DMS53 (cell line): ENCODE measurements at places on chromosomes 4 and X.

- DNase-seq, result peak; percentile 89
Measured at GRCh38 chrX:123881330-123881729, 21.5 kb downstream of the XIAP start.

GRCh38 chr4:133263104-133263503, 114.0 kb downstream of the PCDH10 start:
- no peak for DNase-seq

DNA sequence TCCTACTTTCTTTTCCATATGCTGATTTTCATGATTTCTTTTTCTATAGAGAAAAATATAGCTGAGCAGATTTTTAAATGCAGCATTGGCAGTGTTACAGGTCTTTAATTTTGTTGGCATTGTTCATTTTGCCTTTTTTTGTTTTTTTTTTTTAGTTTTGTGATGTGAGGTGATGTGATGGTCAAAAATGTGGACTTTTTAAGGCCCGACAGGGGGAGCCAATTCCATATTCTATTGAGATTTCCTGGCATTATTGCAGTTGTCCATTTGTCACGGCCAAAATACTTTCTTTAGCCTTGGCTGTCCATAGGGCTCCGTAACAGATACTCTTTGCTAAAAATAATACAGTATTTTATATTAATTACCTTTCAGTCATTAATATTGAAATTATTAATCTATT, 47.8 kb downstream of the SLIT2 start:
- DNase-seq, result peak; percentile 75

- DNase-seq, result no peak
Measured at GRCh38 chrX:97691901-97692455, 808.3 kb downstream of the RPA4 start.

GRCh38 chr4:5890063-5890727, 2.7 kb downstream of the CRMP1 start:
- peak; percentile 97 for DNase-seq

GRCh38 chrX:17788956-17789562, 51.8 kb downstream of the SCML1 start:
- DNase-seq, result no peak

GRCh38 chr4:68883870-68884269, 67.7 kb downstream of the UGT2A3 start:
- DNase-seq, result no peak

DNA sequence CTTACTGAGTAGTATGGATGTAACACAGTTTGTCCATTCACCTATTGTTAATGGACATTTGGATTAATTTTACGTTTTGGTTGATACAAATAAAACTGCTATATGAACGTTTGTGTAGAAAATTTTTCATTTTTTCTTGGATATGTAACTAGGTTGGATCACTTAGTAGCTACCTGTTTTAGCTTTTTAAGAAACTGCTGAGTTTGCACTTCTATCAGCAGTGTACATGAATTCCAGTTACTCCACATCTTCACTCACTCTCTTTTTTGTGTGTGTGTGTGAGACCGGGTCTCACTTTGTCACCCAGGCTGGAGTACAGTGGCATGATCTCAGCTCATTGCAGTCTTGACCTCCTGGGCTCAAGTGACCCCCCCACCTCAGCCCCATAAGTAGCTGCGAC, 15.4 kb downstream of the LARP1B start:
- no peak for DNase-seq

DNA sequence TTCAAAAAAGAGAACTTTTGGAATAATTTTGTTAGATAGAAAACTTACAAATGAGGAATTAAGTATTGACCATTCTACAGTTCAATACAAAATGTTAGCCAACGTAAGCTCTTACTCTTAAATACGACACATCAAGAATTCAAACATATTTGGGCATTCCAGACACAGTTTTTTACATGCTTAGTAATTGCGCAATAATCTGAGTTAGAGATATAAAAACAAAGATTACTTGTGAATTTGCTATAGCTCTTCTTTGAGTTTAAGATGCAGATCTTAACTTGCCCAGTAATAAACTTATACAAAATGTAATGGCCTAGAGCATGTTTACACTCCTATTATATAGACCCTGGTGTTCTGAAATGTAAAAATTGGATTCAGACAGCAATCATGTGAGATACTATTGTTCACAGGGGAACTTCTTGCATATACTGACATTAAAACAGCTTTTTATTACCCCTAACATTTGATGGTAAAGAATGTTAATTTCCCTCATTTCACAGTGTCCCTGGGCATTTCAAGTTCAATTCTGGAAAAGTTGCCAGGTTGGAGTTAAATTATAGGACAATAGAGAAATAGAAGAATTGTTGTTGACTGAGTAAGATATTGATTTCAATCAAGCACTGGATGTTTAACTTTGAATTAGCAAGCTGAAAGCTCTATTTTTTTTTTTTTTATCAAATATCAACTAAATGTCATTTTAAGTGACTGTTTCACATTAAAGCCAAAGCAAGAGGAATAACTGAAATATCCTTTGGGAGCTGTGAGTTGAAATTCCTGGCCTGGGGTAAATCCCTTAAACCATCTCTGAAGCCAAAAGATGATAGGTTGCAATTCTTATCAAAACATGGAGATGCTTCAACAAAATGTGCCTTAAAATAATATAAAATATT, 910 bp downstream of the HPGDS start:
- DNase-seq, result no peak

DNA sequence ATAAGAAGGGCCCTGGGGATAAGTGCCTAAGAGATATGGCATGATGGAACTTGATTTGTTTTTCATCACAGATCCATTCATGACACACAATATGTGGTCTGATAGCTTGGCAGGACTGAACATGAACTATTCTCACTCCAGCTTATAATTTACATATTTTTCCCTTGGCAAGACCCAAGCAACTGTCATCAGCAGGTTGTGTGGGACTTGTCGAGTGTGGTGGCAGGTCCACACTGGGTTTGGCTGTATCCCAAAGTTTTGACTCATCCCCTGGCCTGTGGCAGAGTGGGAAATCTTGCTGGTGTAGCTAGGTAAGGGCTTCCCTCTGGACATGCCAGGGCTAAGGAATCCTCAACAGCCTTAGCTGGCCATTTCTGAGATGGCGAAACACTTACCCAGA, 81.0 kb upstream of the STIM2 start:
- DNase-seq, result no peak

GRCh38 chr4:98658287-98659105, at the start of gene TSPAN5:
TSPAN5 (minus strand) TSS chr4:98658611.
- peak; percentile 87 for DNase-seq

GRCh38 chr4:82777857-82778525, 20.6 kb downstream of the SCD5 start:
- no peak for DNase-seq

DNA sequence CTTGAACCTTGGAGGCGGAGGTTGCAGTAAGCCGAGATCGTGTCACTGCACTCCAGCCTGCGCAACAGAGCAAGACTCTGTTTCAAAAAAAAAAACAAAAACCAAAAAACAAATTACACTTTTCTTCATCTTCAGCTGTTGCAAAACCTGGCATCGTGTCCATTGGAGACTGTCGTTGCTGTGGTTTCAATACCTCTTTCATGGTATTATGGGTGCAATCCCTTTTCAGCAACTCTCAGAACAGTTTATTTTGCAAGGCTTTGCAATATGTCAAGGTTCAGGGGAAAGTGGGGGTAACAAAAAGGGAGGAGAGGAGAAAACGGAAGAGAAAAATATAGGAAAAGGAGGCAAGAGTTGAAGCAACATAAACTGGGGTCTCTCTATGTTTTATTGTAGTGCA, 40.8 kb downstream of the ARSD start:
- no peak for DNase-seq

DNA sequence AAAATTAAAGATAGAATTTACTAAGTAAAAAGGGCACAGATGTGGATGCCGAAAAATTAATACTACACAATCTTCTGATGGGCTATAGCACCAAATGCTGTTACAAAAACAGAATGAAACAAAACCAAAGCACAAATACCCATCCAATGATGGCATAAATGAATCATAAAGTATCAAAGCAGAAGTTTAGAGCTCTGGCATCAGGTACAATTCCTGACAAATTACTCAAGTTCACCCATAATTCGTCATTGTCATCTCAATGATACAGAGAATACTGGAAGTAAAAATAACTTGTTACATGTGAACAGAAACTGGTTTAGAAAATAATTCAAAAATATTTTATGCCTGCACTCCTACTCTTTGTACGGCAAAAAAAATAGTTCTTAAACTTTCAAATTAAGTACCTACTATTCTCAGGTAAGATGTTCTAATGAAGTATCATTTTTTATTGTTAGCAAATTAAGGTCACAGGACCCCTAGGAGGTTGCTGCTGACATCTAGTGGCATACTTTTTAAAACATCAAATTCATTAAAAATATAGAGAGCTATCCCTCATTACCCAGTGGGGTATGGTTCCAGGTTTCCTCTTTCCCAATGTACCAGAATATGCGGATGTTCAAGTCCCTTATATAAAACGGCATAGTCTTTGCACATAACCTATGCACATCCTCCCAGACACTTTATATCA, 126.1 kb downstream of the INPP4B start:
- peak; percentile 70 for DNase-seq

GRCh38 chr4:113314426-113314825, 265.0 kb downstream of the ANK2 start:
- DNase-seq, result no peak

DNA sequence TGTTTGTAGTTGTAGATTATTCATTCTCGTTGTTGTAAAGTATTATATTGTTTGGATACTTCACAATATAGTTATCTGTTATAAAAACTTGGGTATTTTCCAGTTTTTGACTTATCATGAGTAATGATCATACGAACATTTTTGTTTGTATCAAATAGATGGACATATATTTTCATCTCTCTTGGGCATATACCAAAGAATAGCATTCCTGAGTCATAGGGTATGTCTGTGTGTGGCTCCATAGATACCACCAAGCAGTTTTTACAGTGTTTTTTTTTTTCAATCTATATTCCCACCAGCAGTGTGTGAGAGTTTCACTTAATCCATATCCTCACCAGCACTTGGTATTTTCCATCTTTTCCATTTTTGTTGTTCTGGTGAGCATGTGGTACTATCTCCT, 89.7 kb upstream of the RAB40AL start:
- no peak for DNase-seq

DNA sequence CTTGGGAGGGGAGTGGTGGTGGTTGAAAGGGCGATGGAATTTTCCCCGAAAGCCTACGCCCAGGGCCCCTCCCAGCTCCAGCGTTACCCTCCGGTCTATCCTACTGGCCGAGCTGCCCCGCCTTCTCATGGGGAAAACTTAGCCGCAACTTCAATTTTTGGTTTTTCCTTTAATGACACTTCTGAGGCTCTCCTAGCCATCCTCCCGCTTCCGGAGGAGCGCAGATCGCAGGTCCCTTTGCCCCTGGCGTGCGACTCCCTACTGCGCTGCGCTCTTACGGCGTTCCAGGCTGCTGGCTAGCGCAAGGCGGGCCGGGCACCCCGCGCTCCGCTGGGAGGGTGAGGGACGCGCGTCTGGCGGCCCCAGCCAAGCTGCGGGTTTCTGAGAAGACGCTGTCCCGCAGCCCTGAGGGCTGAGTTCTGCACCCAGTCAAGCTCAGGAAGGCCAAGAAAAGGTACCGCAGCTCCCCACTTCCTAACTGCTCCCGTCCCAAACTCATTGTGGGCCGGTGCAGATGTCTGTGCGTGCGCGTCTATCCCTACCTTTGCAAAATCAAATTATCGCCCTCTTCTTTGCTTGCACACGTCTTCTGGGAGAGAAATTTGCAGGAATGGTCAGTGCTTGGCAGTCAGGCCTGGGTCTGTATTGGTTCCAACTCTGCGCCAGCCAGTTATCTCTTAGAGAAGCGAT, 533 bp downstream of the IL15 start:
- peak; percentile 74 for DNase-seq

DNA sequence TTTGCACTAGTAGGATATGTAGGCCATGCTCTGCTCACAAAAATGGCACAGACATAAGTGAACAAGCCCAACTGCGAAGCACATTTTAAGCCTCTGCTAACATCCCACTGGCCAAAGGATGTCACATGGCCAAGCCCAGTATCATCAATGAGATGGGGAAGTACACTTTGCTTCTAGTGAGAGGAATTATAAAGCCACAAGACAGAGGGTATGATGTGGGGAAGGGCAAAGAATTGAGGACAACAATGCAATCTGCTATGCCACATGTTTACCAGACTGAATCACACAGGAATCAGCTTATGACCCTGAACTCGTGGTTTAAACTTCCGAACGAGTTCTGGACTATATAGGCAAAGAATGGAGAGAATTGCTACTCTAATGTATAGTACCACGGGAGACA, 39.1 kb downstream of the SUPT20HL1 start:
- DNase-seq, result peak; percentile 23

DNA sequence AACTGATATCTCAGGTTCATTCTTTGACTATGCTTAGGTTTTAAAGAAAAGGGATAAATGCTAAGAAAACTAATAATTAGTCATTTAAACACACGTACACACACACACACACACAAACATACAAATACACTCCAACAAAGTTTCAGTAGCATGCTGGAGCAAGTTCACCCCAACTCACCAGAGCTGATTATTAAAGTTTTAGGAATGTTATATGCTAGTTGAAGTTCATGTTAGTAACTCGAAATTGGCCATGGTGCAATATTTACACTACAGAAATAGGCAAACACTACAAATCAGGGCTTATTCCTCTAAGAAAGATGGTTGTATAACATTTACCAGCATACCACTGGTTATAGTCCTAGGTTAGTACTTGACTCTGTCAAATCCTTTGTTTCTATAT, 384.0 kb upstream of the DIPK2B start:
- no peak for DNase-seq

GRCh38 chr4:40292313-40292759, 42.8 kb upstream of the CHRNA9 start:
- DNase-seq, result no peak

GRCh38 chrX:37995428-37995827, 10.9 kb upstream of the SYTL5 start:
- peak; percentile 58 for DNase-seq
